ENCODE measurements at places on chromosomes 16 and 17. TPM values are rescaled to one million over a fixed set of nuclear protein-coding genes. Genes with fewer than 3 reads are reported as not detected.

GRCh38 chr16:50505714-50506542 lies 42.3 kb upstream of the NKD1 start:
- no peak overlapping the region for H3K4me3 ChIP-seq
- H3K36me3 ChIP-seq = no peaks in the 10 kb centered on the region
- no peaks in the 10 kb centered on the region for H3K27me3 ChIP-seq
- DNase-seq = no peak
- no peaks in the 10 kb centered on the region for H3K4me1 ChIP-seq
- no peak overlapping the region for H3K27ac ChIP-seq

DNA sequence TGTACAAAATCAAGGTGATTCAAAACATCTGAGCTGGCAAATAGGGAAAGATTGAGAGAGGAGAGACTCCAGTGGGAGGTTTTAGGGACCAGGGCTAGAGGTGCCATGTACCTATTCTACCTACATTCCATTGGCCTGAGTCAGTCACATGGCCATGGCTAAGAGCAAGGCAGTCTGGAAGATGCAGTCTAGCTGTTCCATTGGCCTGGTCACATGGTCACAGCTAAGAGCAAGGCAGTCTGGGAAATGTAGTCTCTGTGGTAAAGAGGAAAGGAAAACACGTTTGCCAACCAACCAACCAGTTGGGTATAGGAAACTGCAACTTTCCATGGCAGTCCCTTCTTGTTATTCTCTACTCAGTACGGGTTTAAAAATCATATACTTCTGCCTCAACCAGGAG lies 369.1 kb downstream of the XYLT1 start:
- H3K27me3 ChIP-seq = no peaks in the 10 kb centered on the region
- no peak overlapping the region for H3K27ac ChIP-seq
- DNase-seq = no peak
- no peaks in the 10 kb centered on the region for H3K36me3 ChIP-seq

Gene PLSCR3
- polyA plus RNA-seq = 40.9 TPM

DNA sequence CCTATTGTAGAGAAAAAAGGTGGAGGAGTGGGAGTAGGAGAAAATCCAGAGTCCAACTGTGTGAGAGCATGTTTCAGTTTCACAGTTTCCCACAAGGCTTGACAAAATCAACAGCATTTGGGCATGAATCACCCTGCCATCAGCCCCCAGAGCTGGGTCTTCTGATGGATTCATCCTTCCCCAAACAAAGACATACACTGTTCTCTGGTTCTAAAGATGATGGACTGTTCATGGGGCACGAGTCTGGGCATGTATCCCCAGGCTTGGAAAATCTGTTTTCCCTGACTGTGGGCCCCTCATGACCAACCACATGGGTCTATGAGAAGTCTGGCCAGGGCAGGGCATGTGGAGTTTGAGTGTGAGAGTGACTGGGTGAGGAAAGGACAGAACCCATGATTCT lies 210.4 kb upstream of the IRX5 start:
- no peak for DNase-seq
- no peaks in the 10 kb centered on the region for H3K27me3 ChIP-seq
- no peak overlapping the region for H3K27ac ChIP-seq
- H3K4me3 ChIP-seq = no peak overlapping the region
- H3K4me1 ChIP-seq = no peaks in the 10 kb centered on the region
- H3K36me3 ChIP-seq = no peaks in the 10 kb centered on the region

GRCh38 chr16:15494236-15494635 lies 59.8 kb downstream of the BMERB1 start:
- no peak overlapping the region for H3K27ac ChIP-seq
- H3K27me3 ChIP-seq = no peaks in the 10 kb centered on the region
- peaks cover 5% of the 10 kb centered on the region for H3K4me1 ChIP-seq
- no peaks in the 10 kb centered on the region for H3K36me3 ChIP-seq
- H3K4me3 ChIP-seq = no peak overlapping the region

Gene B9D1
- polyA plus RNA-seq = 11.9 TPM

GRCh38 chr16:48206594-48207242 lies 37.4 kb upstream of the LONP2 start:
- no peak overlapping the region for H3K27ac ChIP-seq
- H3K36me3 ChIP-seq = no peaks in the 10 kb centered on the region
- no peak for DNase-seq
- H3K4me1 ChIP-seq = no peaks in the 10 kb centered on the region
- H3K4me3 ChIP-seq = no peak overlapping the region
- no peaks in the 10 kb centered on the region for H3K27me3 ChIP-seq

DNA sequence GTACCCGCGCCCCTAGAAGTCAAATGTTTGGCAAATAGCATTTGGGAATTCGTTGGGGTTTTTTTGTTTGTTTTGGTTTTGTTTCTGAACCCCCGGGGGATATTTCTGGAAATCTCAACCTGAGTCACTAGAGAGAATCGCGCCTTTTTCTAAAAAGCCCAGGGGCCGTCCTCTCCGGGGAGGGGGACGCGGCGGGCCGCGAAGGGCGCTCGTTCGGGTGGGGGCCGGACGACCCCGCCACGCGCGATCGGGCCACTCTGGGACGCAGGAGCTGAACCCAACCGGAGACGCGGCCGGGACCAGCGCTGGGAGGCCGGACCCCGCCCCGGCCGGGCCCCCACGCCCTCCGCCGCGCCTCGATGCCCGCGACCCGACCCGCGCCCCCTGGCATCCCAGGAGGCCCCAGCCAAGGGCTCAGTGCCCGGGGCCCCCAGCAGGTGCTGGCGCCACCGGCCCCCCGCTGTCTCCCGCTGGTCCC lies 302 bp downstream of the LITAF start:
- no peak for DNase-seq
- H3K27me3 ChIP-seq = no peaks in the 10 kb centered on the region
- H3K36me3 ChIP-seq = no peaks in the 10 kb centered on the region
- H3K4me1 ChIP-seq = peaks cover 3% of the 10 kb centered on the region
- peak overlapping the region; percentile 86 for H3K4me3 ChIP-seq
- H3K27ac ChIP-seq = peak overlapping the region; percentile 88

GRCh38 chr17:57705921-57706695 lies 39.0 kb downstream of the CCDC182 start:
- H3K27me3 ChIP-seq = no peaks in the 10 kb centered on the region
- no peak for DNase-seq
- H3K4me3 ChIP-seq = no peak overlapping the region
- no peaks in the 10 kb centered on the region for H3K4me1 ChIP-seq

GRCh38 chr17:47694581-47695428 lies 844 bp downstream of the TBKBP1 start:
- H3K27me3 ChIP-seq = no peaks in the 10 kb centered on the region
- peak overlapping the region; percentile 92 for H3K27ac ChIP-seq
- peak overlapping the region; percentile 58 for H3K4me3 ChIP-seq
- no peaks in the 10 kb centered on the region for H3K4me1 ChIP-seq
- no peaks in the 10 kb centered on the region for H3K36me3 ChIP-seq
- peak; percentile 78 for DNase-seq

- no peak overlapping the region for H3K27ac ChIP-seq
- H3K27me3 ChIP-seq = no peaks in the 10 kb centered on the region
- no peak overlapping the region for H3K4me3 ChIP-seq
- no peak for DNase-seq
- H3K4me1 ChIP-seq = no peaks in the 10 kb centered on the region
- no peaks in the 10 kb centered on the region for H3K36me3 ChIP-seq
Measured at GRCh38 chr17:34606763-34607162, 27.4 kb downstream of the TMEM132E start.

DNA sequence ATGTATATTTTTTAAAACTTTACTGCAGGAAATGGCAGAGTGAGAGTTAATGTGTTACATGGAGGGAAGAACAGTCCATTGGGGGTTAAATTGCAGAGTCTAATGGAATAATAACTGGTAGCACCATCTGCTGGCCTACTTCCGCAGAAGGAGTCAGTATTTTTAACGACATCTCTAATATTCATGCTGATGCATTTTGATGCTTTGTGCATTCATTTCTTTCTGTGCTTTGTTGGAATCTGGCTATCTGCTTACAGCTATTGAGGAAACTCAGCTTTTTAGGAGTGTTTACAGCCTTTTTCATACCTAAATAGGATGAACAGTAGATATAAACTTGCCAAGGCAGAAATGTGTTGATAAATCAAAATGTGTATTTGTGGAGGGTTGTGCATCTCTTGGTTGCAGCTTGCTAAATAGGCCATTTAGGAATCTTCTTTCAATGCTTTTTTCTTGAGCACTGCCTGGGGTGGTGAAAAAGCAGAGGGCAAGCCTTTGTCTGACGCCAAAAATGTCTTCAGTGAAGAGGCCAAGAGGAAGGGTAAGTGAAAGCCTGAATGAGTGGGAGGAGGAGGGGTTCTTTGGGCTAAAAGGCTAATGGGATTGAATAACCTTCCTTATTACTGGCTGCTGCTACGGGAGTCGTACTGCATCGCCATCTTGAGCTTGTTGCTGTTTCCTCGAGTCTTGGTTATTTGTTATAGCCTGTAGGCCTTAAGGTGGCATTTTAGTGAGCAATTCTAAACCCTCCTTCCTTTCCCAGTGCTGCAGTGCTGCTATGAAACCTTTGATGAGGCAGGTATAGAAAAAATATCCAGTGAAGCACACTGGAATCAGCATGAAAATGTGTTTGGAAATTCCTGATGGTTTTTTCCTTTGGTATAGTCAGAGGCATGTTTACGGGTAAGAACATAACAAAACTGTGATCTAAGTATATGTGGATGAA lies 153.3 kb downstream of the CHD9 start:
- no peaks in the 10 kb centered on the region for H3K4me1 ChIP-seq
- peak overlapping the region; percentile 29 for H3K4me3 ChIP-seq
- DNase-seq = peak; percentile 20
- H3K36me3 ChIP-seq = no peaks in the 10 kb centered on the region
- no peaks in the 10 kb centered on the region for H3K27me3 ChIP-seq

DNA sequence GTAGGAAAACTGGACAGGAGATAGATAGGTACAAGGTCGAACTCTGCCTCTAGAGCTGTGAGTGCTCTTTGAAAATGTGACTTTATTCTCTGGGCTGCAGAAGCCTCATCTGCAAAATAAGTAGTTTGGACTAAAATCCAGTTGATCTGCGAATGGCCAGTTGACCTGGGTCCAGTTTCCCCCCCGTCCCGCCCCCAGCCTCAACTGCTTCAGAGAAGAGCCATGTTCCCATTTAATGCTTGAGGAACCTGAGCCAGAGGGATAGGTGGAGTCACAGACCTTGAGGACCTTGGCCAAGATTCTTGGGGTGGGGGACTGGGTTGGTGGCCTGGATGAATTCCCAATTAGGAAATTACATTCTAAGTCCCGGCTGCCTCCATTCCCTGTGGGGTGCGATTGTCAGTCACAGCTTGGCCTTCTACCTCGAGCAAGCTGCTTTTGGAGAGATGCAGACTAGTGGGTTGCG lies 14.1 kb downstream of the TBX2 start:
- H3K36me3 ChIP-seq = no peaks in the 10 kb centered on the region
- no peak for DNase-seq
- H3K4me3 ChIP-seq = no peak overlapping the region
- no peak overlapping the region for H3K27ac ChIP-seq
- H3K4me1 ChIP-seq = peaks cover 9% of the 10 kb centered on the region

Gene IL21R
- 0.01 TPM for polyA plus RNA-seq

DNA sequence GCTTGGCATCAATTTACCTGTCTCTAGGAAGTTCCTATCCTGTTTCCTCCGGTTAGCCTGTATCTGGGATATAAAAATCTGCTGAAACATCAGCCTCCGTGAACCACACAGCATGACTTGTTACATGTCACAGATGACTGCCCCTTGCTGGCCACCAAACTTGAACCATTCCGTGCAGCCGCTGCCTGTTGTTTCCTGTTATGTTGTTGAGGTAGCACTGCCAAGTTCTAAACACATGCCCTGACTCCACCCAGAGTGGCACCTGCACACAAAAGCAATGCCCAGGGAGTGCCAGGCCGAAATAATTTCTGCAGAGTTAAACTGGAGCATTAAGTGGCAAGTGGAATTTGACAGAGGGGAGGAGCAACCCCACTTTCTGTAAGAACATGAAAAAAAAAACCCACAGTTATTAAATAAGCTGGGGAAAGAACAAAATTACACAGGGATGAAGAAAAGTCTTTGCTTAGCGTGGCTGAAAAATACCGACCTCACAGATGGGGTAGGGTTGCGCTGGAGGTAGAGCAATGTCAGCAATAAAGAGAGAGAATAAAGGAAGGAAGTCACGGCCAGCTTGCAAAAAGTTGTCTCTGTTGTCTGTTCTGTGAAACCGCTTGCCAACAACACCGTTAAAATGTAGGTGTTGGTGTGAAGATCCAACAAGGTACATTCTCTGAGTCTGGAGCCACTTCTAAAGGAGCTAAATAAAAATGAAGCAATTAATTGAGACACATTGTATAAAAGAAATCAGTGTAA lies 174.6 kb upstream of the CDH13 start:
- no peak overlapping the region for H3K27ac ChIP-seq
- no peaks in the 10 kb centered on the region for H3K27me3 ChIP-seq

DNA sequence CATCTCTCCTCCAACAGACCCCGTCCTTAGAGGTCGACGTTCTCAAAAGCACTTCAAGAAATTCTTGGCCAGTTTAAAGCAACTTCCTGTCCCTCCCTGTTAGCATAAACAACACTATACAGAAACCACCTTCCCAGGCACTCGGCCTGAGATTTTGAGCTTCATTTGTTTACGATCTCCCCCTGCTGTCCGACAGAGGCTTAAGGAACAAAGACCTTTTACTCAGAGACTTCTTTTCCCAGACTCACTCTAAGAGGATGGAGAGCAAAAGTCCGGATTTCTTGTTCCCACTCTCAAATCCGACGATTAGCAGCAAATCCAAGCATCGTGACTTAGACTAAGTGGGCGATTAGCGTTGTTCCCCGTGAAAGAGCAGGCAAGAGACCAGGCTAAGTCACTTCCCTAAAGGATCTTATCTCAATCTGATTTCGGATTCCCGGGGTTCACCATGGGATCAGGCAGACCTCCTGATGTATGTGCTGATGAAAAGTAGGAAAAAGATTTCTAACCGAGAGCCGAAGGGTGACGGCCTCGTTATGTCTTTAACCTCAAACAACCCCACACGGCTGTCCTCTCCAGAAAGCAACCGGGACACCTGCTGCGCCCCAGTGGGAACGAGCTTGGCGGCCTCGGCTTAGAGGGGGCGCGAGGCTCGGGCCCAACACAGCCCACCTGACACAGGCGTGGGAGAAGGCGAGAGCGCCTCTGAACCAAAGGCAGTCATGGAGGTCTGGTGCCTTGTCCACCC lies 598 bp downstream of the INPP5K start:
- no peak for DNase-seq
- H3K4me3 ChIP-seq = peak overlapping the region; percentile 98
- H3K36me3 ChIP-seq = no peaks in the 10 kb centered on the region
- peak overlapping the region; percentile 71 for H3K27ac ChIP-seq
- H3K4me1 ChIP-seq = peaks cover 2% of the 10 kb centered on the region
- H3K27me3 ChIP-seq = no peaks in the 10 kb centered on the region

Gene PPL
- polyA plus RNA-seq = 5.3 TPM

DNA sequence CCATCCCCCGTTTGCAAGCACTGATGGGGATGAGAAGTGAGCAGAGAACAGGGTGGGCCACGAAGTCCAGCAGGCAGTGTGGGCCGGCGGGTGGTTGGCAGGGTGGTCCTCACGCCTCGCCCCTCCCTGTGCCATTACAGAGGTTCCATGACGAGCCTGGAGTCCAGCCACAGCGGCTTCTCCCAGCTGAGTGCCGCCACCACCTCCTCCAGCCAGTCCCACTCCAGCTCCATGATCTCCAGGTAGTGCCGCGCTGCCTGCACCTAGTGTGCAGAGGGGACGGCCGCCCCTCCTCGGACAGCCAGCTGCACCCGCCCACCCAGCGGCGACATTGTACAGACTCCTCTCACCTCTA lies 73.0 kb downstream of the SEC14L1 start:
- no peaks in the 10 kb centered on the region for H3K36me3 ChIP-seq
- no peak for DNase-seq
- no peaks in the 10 kb centered on the region for H3K27me3 ChIP-seq
- no peak overlapping the region for H3K27ac ChIP-seq
- no peak overlapping the region for H3K4me3 ChIP-seq

All from ovary (tissue), 10 donors.